Fibroblast of skin of back (primary cell): ENCODE measurements at places on chromosomes 6 and 20.

- no peak for DNase-seq
Measured at GRCh38 chr6:82273295-82273694, 25.8 kb upstream of the IBTK start.

DNA sequence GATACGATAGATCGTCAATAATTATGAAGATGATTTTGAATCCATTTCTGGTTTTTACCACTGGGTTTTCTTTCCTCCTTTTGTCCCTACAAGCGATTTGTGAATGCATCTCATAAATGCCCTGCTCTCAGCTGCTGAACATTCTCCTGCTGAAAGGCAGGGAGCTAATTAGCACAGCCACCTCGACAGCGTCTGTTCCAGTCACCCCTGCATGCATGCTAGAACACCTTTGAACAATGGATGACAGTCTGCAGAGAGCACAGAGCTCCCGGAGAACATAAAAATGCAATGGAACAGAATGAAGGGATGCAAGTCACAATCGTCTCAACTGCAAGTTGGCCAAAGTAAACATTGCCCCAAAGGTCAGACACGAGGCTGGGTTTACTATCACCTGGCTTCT is 105.8 kb downstream of the SLC35B3 start:
- DNase-seq, result no peak

GRCh38 chr6:148550569-148550968 is 196.3 kb upstream of the UST start:
- DNase-seq, result no peak

GRCh38 chr20:36585410-36586125 is 12.2 kb downstream of the TGIF2 start:
- DNase-seq, result peak; percentile 80

DNA sequence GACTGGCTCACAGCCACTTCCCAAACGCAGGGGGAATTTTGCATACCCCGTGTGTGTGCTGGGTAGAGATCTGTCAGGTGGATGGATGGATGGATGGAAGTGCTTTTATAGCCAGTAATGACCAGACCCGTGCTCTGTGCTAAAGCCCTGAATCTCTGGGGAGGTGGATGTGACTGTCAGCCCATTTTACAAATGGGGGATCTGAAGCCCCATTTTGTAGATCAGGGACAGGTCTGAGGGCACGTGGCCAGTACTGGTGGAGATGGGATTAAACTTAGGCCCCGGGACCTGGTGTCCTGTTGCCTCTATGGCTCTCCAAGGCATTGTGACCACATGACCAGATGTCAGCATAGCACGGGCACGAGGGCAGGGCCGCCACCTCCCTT is 38.2 kb upstream of the ZBP1 start:
- DNase-seq, result no peak

GRCh38 chr6:145119081-145119480 is 616.2 kb downstream of the EPM2A start:
- DNase-seq, result no peak

GRCh38 chr20:35225319-35226125 is 968 bp upstream of the MMP24 start:
- no peak for DNase-seq

GRCh38 chr6:156313037-156313436 is 464.1 kb upstream of the ARID1B start:
- DNase-seq, result no peak

DNA sequence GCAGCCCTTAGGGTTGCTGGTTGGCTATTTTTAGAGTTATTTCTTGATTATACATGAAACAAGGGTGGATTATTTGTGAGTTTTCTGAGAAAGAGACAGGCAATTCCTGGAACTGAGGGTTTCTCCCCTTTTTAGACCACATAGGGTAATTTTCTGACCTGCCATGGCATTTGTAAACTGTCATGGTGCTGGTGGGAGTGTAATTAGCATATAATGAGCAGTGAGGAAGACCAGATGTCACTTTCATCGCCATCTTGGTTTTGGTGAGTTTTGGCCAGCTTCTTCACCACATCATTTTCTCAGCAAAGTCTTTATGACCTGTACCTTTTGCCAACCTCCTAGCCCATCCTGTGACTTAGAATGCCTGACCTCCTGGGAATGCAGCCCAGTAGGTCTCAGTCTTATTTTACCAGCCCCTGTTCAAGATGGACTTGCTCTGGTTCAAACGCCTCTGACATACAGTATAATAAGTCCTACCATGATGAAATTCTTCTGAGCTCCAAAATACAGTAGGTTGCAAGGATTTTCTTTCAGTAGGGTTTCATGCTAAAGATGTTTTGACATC is 117.1 kb downstream of the ISM1 start:
- no peak for DNase-seq

GRCh38 chr6:122652431-122652830 is 42.2 kb downstream of the PKIB start:
- no peak for DNase-seq

- no peak for DNase-seq
Measured at GRCh38 chr6:65570340-65570739, 136.7 kb downstream of the EYS start.

- no peak for DNase-seq
Measured at GRCh38 chr6:3031857-3032640, 32.4 kb downstream of the NQO2 start.
